ENCODE measurements at places on chromosomes 6 and 20.

GRCh38 chr20:5741089-5741488, 9.1 kb upstream of the SHLD1 start:
- DNase-seq, result no peak

GRCh38 chr20:61575151-61575937, 323.3 kb downstream of the CDH4 start:
- no peak for DNase-seq

DNA sequence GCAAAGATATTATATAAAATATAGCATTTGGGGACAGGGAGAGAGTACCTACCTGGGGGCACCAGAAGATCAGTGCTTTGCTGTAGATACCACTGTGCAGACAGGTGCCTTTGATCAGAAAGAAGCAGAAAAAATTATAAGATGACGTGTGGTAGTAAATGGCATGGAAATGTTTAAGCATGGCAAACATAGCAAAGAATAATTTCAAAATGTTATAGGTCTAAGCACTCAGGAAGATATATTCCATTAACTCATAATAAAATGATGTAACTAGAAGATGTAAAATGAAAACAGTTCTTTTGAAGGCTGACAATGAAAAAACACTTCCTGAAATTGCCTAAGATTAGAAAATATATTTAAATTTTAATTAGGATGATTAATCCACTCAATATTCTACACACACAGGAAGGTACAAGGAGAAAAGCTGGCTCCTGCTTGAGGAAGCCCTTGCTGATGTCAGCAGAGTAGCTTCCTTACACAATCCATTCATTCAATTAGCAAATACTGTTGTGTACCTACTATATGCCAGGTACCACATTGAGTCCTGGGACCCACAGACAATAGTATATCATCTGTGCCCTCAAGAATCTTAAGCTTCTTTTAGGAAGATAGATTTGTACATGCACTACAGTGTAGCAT, 290.2 kb upstream of the CNR1 start:
- no peak for DNase-seq

DNA sequence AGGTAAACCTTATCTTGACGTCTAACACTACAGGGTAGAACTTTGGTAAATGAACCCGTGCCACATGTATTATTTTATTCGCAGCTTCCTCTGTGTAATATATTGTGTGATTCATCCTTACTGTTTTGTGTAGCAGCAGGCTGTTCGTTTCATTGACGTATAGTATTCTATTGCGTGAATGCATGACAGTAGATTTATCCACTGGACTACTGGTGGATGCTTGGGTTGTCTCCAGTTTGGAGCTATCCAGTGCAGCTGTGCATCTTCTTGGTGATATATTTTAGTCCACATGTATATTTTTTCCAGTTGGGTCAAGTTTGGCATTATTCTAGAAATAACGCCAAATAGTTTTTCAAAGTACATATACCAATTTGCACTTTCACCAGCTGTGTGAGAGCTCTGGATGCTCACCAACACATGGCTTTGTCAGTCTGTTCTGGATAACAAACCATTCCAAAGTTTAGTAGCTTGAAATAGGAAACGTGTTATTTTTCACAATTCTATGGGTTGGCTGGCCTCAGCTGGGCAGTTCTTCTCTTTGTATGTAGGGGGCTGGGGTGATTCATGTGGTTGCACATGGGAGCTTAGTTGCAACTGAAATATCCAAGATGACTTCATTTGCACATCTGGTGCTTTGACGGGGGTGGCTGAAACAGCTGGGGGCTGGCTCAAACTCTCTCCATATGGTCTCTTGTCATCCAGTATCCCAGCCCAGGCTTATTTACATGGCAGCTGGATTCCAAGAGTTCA, 9.3 kb downstream of the ECT2L start:
- DNase-seq, result no peak

- DNase-seq, result no peak
Measured at GRCh38 chr20:24743641-24744040, 205.4 kb upstream of the CST7 start.

GRCh38 chr6:169589293-169589692, 112.5 kb downstream of the WDR27 start:
- DNase-seq, result no peak

- DNase-seq, result no peak
Measured at GRCh38 chr6:170151321-170151771, 139.5 kb downstream of the DLL1 start.

DNA sequence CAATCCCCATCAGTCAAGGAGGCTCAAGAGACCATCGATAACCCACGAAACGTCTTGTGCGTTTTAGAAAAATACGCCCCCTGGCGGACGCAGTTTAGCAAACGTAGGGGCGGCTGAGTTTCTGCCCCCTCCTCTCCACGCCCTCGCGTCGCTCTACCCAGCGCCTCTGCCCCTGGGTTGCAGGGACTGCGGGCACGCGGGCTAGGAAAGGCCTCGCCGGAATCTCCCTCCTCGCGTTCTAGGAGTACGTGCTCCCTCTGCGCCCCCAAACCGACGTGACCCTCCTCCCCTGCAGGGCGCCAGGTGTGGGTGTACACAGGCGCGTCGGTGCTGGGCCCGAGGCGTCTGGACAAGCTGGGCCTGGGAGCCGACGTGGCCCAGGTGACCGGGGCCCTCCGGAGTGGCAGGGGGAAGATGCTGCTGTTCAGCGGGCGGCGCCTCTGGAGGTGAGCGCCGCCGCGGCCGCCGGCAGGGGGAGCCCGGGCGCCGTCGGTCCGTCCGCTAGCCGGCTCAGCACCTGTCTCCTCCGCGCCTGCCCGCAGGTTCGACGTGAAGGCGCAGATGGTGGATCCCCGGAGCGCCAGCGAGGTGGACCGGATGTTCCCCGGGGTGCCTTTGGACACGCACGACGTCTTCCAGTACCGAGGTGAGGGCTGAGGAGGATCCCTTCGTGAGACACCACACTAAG, 5.3 kb downstream of the MMP9 start:
- DNase-seq, result peak; percentile 56

- no peak for DNase-seq
Measured at GRCh38 chr6:26216359-26216885, 129.2 kb downstream of the HFE start.

DNA sequence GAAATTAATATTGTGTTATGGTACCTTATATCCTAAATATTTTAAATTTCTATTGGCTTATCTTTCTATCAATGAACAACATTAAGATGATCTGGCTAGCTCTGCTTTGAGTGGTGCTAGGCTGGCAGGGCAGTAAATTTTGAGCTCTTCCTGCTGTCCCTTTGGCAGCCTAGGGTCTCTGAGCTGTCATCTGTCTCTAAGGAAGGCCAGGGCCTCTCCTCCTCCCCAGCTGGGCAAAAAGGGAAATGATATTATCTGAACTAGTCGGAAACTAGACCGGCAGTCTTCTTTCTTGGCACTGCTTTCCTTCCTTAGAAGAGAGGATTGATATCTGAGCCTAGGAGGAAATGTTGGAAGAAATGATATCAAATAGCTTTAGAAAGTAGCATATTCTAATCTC, 176.7 kb upstream of the BTBD3 start:
- no peak for DNase-seq

GRCh38 chr6:96683819-96684528, 121.0 kb downstream of the FHL5 start:
- DNase-seq, result no peak

DNA sequence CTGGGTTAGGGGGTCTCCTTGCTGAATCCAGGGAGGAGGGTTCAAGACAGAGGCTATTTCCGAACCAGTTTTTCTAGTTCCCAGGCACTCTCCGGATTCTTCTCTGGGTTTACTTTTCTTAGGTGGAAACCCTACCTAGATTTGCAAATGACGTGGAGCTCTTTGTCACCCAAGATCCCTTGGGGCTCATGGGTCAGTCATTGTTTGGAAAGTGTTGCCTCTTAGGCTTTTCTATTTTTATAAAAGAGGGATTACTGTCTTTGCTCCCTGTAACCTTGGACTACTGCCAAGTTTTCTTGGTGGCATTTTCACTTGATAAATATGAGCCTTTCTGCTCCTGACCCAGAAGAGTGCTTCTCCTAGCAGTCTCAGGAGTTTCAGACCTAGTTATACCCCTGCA, 33.6 kb downstream of the FAM209B start:
- no peak for DNase-seq

DNA sequence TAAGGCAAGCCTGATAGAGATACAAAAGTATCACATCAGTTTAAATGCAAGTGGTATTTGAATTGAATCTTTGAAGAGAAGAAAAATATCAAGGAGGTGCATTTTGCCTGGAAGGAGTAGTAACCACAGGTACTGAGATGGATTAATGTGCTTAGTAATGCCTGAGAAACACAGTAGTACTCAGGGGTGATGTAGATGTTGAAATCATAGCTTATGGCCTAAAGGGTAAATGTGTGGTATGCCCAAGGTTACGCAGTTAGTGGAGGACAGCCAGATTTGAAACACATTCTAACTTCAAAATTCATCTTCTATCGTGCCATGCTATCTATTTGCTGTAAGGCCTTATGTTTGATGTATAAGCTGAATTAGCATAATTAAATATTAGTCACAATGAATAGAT, 55.9 kb downstream of the STXBP5 start:
- no peak for DNase-seq

DNA sequence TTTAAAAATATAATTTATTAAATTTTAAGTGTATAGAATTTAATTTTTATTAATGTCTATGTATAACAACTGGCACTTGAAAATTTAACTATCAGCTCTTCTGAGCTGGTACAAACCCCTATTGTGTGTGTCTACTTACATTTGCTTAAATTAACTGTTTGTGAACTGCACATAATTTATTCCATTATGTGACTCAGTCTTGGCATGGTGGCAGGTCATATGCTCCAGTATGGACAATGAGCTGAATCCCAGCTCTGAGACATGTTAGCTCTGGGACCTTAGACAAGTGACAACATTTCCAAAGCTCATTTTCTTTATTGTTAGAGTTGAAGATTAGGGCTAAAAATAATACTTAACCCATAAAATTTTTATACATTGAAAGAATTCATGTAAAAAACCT, 526.1 kb upstream of the MARCKS start:
- no peak for DNase-seq

DNA sequence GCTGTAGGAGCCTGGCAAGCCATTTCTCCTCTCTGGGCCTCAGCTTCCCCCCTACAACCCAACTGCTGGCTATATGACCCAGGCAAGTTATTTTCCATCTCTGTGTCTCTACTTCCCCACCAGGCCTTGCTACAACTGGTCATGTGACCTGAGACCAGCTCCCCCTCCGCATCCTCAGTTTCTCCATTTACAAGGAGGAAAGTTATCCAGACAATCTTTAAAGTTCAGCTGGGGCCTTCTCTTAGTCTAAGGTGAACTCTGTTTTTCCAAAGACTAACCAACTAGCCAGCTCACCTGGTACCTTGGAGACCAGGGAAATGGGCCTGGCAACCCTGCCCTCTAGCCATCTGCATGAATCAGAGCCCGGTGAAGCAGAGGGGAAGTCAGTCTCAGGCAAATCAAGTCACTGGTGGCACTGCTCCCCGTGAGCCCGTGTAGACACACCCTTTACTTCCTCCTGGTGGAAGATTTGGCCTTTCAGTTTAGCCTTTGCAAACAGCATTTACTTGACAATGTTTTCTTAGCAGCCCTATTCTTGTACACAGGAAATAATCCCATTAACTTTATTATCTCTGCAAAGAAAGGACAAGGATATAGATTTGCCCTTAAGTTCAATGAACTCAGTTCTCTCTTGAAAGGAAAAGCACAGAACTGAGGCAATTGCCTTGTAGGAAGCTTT, 157.7 kb downstream of the VEGFA start:
- no peak for DNase-seq

GRCh38 chr6:81689580-81689979, 62.9 kb downstream of the TENT5A start:
- no peak for DNase-seq

DNA sequence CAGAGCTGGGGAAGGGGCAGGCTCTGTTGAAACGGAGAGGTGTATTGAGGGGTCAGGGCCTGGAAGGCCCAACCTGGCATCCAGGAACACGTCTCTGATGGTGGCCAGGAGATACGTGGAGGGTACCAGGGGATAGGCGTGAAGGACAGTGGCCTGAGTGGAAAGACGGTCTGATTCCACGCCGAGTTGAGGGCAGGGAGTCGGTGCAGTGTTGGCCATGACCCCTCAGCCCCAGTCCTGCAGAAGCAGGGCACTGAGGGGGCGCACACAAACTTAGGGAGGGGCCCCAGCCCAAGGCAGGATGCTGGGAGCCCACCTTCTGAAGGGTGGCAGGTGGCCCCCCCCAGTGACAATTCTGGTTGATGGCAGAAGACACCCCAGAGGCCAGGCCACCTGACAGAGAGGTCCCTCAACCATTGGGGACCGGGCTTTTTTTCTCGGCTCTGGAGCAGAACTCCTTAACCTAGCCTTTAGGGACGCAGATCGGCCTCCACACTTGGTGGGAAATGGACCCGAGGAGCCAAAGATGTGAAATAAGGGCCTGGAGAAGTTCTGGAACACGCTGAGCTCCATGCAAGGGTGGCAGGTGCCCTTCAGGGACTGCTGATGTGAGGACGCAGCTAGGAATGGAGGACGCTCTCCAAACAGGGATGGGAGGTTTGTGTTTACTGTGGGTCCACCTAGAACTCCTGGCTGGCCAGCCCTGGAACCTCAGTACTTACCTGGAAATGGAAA, 91.0 kb downstream of the TMEM242 start:
- no peak for DNase-seq

GRCh38 chr20:22346716-22347115, 237.7 kb downstream of the FOXA2 start:
- DNase-seq, result no peak

- DNase-seq, result no peak
Measured at GRCh38 chr20:48763216-48763914, 64.4 kb downstream of the PREX1 start.

DNA sequence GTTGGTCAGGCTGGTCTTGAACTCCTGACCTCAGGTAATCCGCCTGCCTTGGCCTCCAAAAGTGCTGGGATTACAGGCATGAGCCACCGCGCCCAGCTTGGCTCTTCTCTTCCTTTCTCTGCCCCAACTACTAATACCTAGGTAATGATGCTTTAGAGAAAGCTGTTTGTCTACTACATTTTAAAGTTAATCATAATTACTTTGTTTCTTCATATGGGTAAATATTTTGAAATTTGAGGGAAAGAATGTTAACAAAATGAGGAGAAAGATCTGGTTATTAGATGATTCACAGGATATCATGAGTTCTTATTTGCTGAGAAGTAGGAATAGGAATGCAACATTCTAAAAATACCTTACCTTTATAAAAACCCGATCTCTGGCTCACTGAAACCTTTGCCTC, 18.4 kb upstream of the PTPRK start:
- DNase-seq, result no peak

Measured in HCT116 (cell line).